Stimulated activated CD8-positive, alpha-beta memory T cell treated with anti-CD3 and anti-CD28 coated beads, Interleukin-7, amount 100 ng/mL, for 1 hour (primary cell): ENCODE measurements at places on chromosomes 1 and 21.
A peak's percentile ranks its signal among the peaks of the same experiment; 100 is the strongest.

DNA sequence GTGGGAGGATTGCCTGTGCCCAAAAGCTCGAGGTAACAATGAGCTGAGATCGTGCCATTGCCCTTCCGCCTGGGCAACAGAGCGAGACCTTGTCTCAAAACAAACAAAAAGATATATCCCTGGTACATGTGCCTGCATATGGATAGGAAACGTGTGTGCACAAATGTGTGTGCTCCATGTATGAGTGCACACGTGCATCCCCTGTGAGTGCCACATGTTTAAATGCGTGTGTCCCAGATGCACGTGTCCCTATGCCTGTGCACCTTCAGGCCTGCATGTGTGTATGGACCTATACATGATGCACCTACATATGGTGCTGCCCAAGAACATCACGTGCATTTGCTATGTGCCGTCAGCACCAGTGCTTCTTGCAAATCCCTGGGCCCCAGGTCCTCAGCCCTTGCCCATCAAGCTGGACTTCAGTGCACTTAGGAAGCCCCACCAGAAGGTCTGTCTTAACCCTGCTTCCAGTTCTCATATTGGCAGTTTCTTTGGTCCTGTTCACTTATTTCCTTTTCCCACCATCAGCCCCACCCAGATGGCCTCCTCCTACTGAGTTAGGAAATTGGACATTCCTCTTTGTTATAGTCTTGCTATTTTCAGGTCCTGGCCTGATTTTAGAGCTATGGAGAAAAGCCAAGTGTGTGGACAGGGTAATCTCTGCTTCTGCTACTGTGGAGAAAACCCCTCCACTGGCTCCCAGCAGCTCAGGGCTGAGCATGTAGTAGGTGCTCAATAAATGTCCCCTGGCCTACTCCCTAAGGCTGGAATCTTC is 15.4 kb downstream of the TIE1 start:
- no peak for DNase-seq

DNA sequence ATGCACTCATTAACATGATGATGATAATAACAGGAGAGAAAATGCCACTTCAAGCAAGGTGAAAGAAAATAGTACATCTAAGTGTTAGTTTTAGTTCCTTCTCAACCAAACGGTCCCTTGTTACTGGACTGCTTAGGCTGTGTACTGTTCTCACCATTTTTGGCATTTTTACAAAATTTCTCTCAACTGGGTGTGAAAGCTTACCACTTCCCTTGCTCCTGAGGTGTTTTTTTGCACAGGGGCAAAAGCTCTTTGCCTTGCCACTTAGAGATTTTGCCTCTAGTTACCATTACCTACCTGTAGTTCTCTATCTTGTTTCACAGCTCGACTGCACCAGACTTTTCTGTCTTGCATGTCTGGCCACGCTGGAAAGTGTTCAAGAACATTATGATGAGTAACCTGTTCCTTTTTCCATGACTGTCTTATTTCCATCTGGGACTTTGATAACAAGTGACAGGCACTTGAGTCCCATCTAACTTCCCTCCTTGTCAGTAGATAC is 10.7 kb downstream of the NEK7 start:
- DNase-seq, result no peak

GRCh38 chr1:211527888-211528287 is 35.9 kb upstream of the RD3 start:
- no peak for DNase-seq

GRCh38 chr1:57591842-57592241 is 168.0 kb upstream of the DAB1 start:
- DNase-seq, result no peak

DNA sequence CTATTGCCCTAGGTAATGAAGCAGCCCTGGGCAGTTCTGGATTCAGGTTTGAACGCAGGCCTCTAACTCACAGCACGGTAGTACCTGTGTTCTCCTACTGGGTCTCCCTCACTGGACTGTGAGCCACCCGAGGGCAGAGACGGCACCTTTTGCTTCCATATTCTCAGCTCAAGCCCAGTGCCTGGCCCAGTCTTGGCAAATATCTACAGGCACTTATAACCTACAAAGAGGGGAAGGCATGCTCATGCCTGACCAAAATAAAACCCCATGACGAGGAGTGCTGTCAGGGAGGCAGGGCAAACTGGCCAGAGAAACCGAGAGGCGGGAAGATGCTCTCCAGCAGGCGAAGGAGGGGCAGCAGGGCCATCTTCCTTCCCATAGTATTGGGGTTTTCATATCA is 91.1 kb downstream of the DDX20 start:
- DNase-seq, result no peak

DNA sequence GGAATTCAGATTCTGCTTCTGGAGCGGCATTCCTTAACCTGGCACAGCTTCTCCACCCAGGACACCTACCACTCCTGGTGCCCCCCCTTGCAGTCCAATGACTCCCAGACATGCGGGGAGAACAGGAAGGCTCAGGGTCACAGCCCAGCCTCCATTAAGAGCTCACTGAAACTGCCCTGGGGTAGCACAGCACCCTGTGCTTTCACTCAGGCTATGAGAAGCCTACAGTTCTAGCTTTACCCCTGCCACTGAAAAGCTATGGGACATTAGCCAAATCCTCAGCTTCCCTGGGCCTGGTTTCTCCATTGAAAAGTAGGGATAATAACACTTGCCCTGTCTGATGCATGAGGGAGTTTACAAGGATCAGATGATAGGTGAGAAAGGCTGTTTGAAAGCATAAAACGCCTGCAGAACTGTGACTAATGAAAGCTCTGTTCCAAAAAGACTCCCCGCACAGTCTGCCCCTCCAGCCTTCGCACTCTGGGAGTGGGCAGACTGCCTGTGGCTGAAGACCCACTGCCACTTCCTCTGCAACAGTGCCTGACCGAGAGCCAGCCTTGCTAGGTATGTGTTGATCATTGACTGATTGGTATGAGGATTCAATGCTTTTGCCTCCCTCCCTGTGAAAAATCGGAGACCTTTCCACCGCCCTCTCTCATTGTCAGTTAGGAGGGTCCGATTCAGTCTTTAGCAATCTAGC is 2.7 kb upstream of the CLDN19 start:
- no peak for DNase-seq

DNA sequence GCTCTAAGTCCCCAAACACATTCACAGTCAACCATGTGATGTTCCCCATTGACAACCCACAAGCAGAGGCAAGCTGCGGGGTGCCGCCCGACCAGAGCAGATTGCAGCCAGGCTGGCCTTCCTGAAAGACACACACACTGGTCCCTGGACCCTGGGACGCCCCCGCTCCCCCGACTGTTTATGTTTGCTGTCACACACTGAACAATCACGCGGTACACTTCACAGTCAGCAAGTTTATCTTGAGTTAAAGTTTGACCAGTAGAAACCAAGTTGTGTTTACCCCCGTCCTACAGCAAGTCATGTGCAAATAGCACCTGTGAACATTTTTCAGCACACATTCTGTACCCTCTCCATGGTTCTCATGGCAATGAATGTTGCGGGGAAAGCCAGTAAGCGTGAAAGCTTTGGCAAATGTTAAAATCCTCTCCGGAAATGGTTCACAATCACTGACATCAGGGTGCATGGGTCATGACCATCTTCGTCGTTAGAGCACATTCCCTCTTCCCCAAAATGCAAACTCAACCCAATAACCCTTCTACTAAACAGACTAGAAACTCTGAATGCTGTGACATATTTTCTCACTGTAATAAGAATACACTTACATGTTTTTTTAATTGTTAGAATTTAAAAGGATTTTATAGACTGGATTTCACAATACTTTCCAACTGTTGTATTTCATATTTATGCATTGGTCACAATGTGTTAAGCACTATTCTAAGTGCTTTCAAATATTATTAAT is 33.3 kb upstream of the IRF2BP2 start:
- no peak for DNase-seq

DNA sequence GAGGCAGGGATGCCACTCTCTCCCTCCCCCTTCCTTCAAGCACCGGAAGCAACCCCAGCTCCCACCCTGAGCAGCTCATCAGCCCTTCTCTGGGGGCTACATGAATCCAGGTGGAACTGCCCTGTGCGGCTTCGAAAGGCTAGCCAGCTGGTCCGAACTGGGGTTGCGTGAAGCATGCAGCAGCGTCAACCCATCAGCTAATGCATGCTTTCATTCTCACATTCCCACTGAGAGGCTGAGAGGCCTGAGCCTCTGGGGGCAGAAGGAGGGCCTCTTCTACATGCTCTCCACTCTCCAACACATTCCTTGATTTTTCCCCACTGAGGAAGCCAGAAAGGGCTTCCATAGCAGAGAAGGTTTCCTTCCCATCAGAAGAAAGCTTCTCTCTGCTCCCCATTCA is 5.6 kb downstream of the RXRG start:
- no peak for DNase-seq

- no peak for DNase-seq
These were observed 54.7 kb downstream of the VWA5B1 start for GRCh38 chr1:20345419-20345818.

DNA sequence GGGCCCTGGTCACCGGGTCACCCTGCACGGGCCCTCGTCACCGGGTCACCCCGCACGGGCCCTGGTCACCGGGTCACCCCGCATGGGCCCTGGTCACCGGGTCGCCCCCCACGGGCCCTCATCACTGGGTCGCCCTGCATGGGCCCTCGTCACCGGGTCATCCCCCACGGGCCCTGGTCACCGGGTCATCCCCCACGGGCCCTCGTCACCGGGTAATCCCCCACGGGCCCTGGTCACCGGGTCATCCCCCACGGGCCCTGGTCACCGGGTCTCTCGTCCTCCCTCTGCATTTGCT is 77.6 kb downstream of the RIPK4 start:
- no peak for DNase-seq

DNA sequence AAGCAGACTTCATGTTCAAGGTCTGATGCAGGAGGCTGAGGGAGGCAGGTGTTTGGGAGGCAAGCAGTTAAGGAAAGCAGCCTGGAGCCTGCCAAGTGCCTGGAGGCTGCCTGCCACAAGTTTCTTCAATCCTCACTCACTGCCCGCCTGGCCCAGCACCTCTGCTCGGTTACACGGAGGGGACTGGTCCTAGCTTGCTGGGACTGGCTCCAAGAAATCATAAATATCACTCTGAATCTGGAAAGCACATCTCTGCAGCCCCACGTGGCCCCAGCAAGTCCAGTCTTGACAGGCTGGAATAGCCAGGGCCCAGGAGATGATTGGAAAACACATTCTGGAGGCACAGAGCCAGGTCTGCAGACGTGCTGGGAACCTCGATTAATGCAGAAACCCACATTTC is 83.9 kb downstream of the BCAR3 start:
- DNase-seq, result no peak

GRCh38 chr1:46522184-46522968 is 29.1 kb downstream of the KNCN start:
- DNase-seq, result no peak

DNA sequence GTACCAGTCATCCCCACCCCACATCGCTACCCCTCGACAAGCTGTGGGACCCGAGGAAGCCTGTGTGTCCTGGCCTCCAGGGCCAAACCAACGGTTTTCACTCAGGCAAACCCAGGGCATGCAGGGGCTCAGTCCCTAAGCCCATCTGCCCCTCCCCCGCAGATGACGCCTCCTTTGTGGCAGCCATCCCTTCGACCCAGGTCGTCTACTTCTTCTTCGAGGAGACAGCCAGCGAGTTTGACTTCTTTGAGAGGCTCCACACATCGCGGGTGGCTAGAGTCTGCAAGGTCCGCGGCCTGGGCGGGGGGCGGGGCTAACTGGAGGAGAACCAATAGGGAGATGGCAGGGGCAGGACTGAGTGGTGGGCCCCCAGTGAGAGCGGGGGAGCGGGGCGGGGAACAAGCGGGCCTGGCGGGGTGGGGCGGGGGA is 7.4 kb downstream of the SEMA4A start:
- DNase-seq, result peak; percentile 24

GRCh38 chr1:16112596-16113555 is 39.4 kb upstream of the FAM131C start:
- DNase-seq, result no peak

DNA sequence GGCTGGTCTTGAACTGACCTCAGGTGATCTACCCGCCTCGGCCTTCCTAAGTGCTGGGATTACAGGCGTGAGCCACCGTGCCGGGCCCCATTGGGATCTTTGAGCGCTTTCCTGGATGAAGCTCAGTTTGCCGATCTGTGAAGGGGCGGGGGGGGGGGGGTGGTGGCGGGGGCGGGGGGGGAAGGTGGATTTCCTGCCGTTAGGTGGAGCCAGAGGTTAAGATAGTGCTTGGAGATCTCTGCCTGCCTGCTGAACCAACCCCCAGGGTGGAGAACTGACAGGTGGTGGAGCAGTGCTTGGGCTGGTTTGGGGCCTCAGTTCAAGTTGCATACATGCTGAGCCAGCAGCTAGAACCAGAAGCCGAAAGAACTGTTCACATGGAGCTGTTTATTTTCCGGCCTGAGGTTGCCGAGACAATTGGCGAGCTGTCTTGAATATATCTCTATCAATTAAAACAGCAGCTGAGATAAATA is 1.7 kb downstream of the TMCC2 start:
- no peak for DNase-seq

- DNase-seq, result no peak
These were observed 235.7 kb upstream of the RAB4A start for GRCh38 chr1:229035054-229035747.
